Femur (tissue), 1 donor: ENCODE measurements at places on chromosomes 16 and 17.
A peak's percentile ranks its signal among the peaks of the same experiment; 100 is the strongest.

DNA sequence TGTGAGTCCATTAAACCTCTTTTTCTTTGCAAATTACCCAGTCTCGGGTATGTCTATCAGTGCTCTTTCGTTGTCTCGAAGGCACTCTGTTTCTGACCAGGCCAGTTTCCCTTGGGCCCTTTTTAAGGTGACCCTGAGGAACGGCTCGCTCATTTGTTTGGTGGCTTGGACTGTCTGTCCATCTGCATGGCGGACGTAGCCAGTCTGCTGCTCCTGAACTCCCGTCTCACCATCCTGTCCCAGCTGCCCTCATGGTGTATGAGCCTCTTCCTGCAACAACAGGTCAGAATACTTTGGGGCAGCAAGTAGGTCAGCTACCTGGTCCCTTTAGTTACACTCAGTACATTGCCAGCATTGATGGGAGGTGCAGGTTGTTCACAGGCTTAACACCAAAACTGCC, 19.0 kb downstream of the DRC7 start:
- DNase-seq, result no peak

GRCh38 chr17:83057397-83057761, 22.0 kb upstream of the METRNL start:
- DNase-seq, result no peak

GRCh38 chr16:25012525-25012991, 2.6 kb downstream of the ARHGAP17 start:
- no peak for DNase-seq

GRCh38 chr17:246226-246625, 64.8 kb upstream of the DOC2B start:
- DNase-seq, result no peak

- peak; percentile 88 for DNase-seq
Observed at GRCh38 chr17:61314368-61315078, 85.1 kb upstream of the TBX2 start.

DNA sequence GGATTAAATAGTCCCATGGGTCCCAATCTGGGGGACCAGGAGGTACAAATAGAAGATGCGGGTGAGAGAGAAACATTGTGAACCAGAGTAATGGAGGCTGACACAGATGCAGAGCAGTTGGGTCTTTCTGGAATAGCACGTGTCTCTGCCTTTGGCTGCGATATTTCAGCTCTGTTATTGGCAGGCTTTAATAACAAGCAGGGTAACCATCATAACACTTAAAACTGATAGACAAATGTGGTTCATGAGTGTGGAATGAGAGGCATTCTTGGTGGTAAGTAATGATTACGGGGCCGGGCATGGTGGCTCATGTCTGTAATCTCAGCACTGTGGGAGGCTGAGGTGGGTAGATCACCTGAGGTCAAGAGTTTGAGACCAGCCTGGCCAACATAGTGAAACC, 110.3 kb downstream of the SNX29 start:
- DNase-seq, result no peak

GRCh38 chr17:32852811-32853210, 24.1 kb downstream of the MYO1D start:
- DNase-seq, result no peak

- no peak for DNase-seq
Observed at GRCh38 chr17:77285594-77286390, 145.0 kb downstream of the SEC14L1 start.

DNA sequence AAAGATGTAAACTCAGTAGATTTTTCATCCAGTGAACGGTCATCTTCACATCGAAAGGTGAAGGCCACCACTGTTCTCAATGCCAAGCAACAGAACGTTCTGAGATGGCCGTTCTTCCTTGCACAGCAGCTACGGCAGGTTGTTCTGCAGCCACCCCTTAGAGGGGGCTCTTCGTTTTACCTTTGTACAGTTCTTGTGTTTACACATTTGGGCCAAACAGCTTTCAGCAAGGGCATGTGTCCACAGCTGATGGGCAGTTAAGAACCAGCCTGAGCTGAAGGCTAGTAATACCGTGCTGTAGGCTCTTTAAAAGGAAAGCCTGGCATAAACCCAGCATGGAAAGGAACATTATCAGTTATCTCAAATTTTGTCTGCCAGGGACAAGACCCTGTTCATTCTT, 15.9 kb downstream of the PLD6 start:
- DNase-seq, result no peak

GRCh38 chr16:80564394-80564793, 23.6 kb downstream of the DYNLRB2 start:
- DNase-seq, result no peak

DNA sequence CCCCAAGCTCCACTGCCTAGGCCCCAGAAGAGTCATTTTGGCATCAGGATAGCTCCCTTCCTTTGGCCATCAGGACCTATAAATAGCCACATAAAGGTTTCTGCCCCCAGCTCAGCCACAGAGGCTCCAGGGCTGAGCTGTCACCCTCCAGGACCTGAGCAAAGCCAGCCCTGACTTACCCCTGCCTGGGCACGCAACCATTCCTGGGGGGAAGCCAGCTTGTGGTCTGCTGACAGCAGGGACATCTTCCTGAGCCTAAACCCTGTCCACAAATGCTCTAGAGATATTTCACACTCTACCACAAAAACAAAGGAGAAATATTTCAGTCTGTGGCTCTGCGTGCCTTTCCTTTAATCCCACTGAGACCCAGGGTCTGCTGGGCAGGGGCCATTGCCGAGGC, 123.7 kb upstream of the CCL2 start:
- DNase-seq, result no peak

DNA sequence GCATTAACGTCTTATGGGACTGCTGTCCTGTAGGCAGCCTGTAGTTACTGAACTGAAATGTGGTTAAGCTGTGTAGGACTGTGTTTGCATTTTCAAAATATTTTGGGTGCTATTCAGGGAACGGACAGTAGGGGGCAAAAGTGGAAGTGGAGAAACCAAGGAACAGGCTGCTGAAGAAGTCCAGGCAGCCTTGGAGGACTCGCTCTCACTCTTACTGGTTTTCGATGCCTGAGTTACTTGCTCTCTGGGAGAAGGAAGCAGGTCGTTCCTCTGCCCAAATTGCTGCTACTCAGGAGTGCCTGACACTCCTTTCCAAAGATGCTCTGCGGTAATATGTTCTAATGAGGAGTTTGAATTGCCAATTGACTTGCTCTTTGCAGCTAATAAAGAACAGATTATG, 64.5 kb upstream of the RBFOX1 start:
- DNase-seq, result peak; percentile 19

DNA sequence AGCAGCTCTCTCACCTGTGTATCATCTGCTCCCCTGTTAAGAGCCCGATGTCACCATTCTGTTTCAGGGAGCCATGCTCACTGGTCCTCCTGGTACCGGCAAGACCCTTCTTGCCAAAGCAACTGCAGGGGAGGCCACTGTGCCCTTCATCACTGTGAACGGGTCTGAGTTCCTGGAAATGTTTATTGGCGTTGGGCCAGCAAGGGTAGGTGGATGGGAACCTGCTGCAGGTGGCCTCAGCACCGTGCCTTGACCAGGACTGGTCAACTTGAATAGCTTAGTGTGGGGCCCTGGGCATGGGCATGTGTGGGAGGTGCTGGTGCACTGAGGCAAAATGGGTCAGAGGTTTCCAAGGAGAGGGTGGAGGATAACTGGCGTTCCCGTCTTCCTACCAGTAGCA, 28.5 kb downstream of the DBNDD1 start:
- no peak for DNase-seq

- DNase-seq, result no peak
Observed at GRCh38 chr17:3887804-3888203, 5.0 kb downstream of the CAMKK1 start.

GRCh38 chr16:2420035-2420434, 9.2 kb upstream of the CCNF start:
- no peak for DNase-seq

DNA sequence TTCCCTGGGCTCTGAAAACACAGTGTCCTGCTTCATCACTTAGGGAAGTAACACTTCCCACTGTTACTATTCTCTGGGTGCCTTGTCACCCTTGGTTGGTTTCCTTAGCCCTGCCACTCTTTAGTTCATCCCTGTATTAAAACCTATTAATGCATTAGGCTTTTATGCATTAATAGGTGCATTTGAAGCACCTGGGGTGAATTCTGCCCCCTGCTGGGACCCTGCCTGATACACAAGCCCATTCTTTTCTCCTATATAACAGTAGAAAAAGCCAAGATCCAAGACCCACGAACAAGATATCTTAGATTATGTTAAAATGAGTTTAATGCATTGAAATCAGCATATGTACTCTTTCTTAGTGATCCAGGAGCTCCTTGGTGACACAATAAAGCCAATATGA, 235.7 kb downstream of the PMP22 start:
- no peak for DNase-seq

- no peak for DNase-seq
Observed at GRCh38 chr16:50809561-50809960, 67.7 kb downstream of the CYLD start.

DNA sequence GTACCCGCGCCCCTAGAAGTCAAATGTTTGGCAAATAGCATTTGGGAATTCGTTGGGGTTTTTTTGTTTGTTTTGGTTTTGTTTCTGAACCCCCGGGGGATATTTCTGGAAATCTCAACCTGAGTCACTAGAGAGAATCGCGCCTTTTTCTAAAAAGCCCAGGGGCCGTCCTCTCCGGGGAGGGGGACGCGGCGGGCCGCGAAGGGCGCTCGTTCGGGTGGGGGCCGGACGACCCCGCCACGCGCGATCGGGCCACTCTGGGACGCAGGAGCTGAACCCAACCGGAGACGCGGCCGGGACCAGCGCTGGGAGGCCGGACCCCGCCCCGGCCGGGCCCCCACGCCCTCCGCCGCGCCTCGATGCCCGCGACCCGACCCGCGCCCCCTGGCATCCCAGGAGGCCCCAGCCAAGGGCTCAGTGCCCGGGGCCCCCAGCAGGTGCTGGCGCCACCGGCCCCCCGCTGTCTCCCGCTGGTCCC, 302 bp downstream of the LITAF start:
- DNase-seq, result no peak

DNA sequence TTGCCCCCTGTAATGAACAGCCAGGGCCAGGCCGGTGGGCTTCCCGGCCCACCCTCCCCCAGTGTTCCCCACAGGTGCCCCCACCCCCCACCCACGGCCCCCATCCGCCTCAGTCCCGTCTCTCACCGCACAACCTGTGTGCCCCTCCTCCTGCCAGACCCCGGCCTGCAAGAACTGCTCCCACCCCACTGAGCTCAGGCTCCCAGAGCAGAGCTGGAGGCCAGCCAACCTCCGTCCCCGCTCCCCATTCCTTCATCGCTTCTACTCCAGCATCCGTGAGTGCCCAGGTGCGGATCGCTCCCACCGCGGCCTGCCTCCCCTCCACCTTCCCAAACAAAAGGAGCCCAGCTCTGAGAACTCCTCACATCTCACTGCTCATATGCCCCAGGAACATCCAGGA, 4.2 kb downstream of the MVD start:
- no peak for DNase-seq

- DNase-seq, result no peak
Observed at GRCh38 chr17:16472539-16472938, 19.5 kb downstream of the LRRC75A start.

GRCh38 chr17:964876-965275, 14.7 kb downstream of the NXN start:
- no peak for DNase-seq

DNA sequence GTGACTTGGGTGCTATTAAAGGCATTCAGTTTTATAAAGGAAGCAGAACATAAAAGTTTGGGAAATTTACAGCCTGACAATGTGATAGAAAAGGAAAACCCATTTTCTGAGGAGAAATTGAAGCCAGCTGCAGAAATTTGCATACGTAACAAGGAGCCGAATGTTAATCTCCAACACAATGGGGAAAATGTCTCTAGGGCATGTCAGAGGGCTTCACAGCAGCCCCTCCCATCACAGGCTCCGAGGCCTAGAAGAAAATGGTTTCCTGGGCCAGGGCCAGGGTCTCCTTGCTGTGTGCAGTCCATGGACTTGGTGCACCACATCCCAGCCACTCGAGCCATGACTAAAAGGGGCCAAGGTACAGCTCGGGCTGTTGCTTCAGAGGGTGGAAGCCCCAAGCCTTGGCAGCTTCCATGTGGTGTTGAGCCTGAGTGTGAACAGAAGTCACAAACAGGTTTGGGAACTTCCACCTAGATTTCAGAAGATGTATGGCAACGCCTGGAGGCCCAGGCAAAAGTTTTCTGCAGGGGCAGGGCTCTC, 23.9 kb upstream of the TOM1L1 start:
- DNase-seq, result no peak

- DNase-seq, result no peak
Observed at GRCh38 chr17:61490540-61490975, 38.3 kb downstream of the TBX4 start.

- no peak for DNase-seq
Observed at GRCh38 chr16:85261657-85262557, 149.6 kb upstream of the CIBAR2 start.

DNA sequence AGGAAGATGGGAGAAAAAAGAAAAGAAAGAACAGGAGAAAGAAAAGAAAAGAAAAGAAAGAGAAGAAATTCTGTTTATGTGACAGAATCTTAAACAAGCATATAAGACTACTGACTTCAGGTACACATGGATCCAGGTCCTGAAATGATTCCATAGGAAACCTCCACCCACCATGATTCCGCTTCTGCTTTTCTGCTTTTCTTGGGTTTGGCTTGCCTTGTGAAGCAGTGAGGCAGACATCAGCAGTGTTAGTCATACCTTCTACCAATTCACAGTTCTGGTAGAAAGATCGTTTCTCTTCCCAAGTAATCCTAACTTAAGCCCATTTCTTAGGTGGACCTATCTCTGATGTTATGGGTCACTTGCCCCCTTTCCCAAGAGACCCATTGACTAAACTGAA, 660.1 kb upstream of the RBFOX1 start:
- no peak for DNase-seq

- DNase-seq, result no peak
Observed at GRCh38 chr17:59848778-59849177, 44.0 kb downstream of the TUBD1 start.

DNA sequence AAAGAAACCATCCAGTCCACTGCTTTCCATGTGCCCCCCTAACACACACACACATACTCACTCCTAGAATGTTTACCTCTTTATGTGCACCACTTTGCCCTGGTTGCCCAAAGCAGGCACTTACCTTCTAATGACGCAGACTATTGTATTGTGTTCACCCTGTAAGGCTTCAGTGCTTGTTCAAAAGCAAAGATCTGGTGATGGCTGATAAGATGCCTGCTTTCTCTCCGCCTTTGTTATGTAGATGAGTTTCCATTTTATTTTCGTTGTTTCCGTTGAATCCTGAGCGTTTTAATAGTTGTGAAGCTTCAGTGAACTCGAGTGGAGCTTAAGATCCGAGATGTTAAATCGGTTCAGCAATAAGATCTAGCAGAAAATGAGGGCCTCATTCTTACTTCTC, 452.7 kb downstream of the TMEM114 start:
- DNase-seq, result no peak

DNA sequence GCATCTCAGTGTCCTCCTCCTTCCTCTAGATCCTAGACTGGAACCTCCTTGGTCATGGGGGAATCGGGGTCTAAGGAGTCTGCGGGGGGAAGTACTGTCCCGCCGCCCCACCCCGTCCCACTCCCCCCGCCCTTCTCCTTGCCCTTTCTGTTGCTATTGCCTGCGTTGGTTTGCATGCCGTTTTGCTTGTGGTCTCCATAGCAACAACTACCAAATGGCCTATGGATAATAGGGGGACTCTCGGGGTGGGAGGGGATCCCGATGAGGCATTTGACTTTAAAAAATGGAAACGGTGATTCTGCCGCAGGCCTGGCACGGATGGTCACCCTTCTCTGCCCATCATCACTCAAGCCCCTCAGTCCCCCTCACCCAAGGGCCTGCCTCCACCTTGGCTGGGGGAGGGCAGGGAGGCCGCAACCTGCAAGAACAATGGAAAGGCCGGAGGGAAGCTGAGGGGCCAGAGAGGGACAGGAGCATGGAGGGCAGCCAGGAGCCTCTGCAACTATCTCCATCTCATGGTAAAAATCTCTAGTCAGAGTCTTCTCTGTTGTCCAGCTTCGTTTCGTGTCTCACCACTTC, 231.4 kb upstream of the TNRC6C start:
- peak; percentile 26 for DNase-seq
